ENCODE measurements at places on chromosomes 13 and 19.

- DNase-seq, result peak; percentile 90
Observed at GRCh38 chr19:19372656-19373416, 32.6 kb upstream of the GATAD2A start.

GRCh38 chr19:2590630-2591399 lies 111.7 kb downstream of the GNG7 start:
- no peak for DNase-seq

GRCh38 chr13:94411747-94412146 lies 67.7 kb downstream of the DCT start:
- no peak for DNase-seq

DNA sequence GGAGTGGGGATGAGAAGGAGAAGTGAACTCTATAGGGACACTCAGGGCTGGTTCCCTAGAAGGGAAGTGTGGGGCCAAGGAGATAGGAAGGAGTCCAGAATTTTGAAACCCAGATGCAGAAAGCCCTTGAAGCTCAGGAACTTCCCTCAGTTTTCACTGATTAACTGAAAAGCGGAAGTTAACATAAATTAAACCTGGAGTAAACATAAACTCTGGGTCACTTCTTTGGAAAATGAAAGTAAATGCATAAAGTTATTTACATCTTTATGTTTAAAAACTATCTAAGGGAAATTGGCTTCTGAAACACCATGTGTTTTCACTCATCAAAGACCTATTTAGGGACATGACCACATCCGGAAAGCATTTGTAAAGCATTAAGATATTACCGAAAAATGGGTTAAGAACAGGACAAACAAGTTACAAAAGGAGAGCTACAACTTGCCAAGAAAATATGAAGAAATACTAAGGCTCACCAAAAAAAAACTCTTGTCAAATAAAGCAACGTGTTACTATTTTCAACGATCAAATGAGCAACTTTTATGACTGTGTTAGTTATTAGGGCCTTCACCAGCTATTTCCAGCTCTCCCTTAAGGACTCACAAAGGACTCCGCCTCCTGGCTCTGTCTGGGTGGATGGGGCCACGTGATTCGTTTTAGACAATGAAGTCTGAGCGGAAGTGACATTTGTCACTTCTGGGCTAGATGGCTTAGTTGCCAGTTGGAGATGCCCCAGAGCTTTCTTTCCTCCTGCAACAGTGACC lies 439.1 kb upstream of the ZNF507 start:
- no peak for DNase-seq

DNA sequence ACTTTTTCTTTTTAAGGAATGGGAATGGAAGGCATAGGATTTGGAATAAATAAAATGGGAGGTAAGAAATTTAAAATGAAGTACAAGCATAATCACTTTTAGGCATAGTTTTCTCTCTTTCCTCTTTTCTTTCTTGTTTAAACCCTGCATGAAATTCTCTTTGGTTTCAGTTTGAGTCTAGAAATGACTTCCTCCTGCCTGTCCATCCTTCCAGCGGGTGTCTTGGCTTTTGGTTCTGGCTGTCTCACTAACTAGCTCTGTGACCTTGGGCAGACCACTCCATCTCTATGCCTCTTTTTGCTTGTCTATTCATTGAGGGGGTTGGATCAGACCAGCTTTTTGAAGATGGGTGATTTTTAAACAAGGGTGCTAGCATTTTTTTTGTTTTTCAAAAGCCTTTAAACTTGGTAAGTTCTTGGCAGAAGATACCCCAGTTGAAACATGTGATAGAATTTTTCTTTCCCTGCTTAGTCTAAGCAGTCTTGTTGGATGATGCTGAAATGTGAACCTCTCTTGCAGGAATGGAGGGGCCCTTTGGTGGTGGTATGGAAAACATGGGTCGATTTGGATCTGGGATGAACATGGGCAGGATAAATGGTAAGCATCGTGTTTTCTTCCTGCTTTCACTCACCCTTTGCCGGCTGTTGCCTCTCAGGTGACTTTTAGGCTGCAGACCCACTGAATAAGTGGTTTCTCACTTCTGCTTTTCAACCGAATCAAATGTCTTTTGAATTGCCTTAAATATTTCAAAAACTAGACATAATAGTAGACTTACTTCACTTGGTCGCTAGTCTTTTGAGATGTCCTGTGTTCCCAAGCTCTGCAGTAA lies 28.6 kb downstream of the PRAM1 start:
- DNase-seq, result peak; percentile 84

GRCh38 chr19:14363183-14364097 lies 17.8 kb upstream of the ADGRE5 start:
- DNase-seq, result no peak

All from OCI-LY7 (cell line).